Liver (tissue), 10 donors: ENCODE measurements at places on chromosomes 6 and 20.

DNA sequence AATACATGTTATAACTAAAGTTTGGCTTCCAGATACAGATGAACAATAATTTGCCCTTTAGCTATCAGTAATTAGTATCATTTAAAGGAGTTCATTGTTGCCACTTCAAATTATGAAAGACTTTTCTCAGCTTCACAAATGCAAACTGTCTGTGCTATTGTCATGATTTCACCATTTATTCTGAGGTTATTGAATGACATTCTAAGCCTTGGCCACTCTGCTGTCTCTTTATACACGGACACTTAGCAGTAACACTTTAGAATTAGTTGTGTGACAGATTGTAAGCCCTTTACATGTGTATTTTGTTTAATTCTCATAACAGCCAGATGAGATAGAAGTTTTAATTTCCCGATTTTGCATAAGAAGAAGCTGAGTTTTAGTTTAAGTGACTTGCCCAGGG lies 176.6 kb downstream of the SLC35F1 start:
- DNase-seq: no peak

DNA sequence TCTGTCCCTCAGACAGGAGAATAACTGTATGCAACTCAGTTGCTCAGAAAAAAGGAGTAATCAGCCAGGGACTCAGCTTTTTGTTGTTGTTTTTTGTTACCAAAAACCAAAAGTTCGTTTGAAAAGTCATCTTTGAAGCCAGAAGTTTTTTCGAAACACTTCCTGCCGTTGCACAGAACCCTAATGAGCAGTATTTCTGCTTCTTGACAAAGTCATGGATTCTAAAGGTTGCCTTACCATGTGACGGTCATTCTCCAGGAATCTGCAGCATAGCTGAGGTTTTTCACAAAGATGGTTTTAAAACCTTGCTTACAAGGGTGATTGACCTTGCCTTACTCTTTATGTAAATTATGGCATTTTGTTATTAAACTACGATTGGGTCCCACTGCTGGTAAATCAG lies 1.9 kb downstream of the RAB32 start:
- no peak for DNase-seq

DNA sequence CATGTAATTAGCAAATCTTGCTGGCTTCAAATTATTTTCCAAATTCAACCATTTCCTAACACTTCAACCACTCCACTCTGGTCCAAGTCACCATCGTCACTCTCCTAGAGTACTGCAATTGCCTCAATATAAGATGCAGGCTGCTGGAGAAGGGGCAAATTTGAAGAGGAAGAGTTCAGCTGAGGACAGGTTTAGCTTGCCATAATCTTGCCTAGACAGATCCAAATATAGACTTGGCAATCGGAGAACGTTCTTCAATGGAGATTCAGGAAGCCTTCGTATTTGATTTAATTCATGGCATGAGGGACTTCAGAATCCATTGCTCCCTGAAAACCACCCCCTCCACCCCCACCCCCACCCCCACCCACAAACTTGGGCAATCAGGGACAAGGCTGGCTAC lies 15.4 kb upstream of the KHDC1L start:
- no peak for DNase-seq

- DNase-seq: no peak
Observed at GRCh38 chr20:6562111-6562510, 205.4 kb upstream of the BMP2 start.
